ENCODE measurements at places on chromosomes 5 and 9.

GRCh38 chr9:18330401-18331309 lies 143.3 kb upstream of the ADAMTSL1 start:
- DNase-seq: no peak

DNA sequence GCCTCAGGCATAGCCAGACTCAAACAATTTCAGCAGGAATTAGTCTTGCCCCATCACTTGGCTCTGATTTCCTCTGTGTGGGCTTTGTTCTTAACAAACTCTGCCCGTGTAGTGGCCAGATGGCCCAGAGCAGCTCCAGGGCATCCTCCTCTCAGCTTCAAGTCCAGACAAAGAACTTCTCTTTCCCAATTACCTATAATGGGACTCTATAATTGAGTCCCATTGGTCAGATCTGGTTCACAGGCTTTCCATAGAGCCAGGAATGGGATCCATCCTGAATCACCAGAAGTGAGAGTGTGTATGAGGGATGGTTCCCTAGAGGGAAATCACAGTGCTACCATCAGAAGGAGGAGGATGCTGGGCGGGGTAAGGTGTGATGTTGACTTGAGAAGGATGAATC lies 515.8 kb downstream of the KIF4B start:
- no peak for DNase-seq

DNA sequence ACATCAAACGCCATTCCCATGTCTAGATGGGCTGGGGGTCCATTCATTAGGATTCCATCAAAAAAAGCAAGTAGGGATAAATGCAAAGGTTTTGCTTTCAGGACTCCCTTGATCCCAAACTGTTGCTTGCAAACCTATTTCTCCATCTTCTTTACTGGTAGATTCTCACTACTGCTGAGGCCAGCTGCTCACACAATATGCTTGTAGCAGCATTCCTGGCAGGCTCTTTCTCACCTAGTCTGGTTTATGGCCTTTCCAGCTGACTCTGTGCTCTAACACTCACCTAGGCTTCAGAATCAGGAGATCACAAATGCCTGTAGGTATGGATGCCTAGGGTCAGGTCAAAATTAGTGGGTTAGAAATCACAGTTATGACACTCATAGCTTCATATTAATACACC lies 274.7 kb downstream of the GABRB2 start:
- no peak for DNase-seq

- DNase-seq: no peak
These were observed 33.6 kb upstream of the FBP1 start for GRCh38 chr9:94672811-94673487.

GRCh38 chr5:69295088-69295754 lies 37.4 kb downstream of the CCDC125 start:
- DNase-seq: no peak
